Nephron progenitor cell (in vitro differentiated cells): ENCODE measurements at places on chromosomes 13 and 19.

- DNase-seq = no peak
These were observed 905.8 kb downstream of the SLITRK1 start for GRCh38 chr13:82976499-82976898.

- no peak for DNase-seq
These were observed at the start of gene HCST for GRCh38 chr19:35901854-35902661. Gene HCST (plus strand): TSS chr19:35902529. CDS start chr19:35902594, 65 bp downstream.

GRCh38 chr13:106361621-106362020, 173.8 kb downstream of the EFNB2 start:
- DNase-seq = no peak

GRCh38 chr13:19239114-19239860, 57.7 kb upstream of the TUBA3C start:
- DNase-seq = no peak

- DNase-seq = no peak
These were observed 276.8 kb downstream of the KCNRG start for GRCh38 chr13:50292081-50292480.

DNA sequence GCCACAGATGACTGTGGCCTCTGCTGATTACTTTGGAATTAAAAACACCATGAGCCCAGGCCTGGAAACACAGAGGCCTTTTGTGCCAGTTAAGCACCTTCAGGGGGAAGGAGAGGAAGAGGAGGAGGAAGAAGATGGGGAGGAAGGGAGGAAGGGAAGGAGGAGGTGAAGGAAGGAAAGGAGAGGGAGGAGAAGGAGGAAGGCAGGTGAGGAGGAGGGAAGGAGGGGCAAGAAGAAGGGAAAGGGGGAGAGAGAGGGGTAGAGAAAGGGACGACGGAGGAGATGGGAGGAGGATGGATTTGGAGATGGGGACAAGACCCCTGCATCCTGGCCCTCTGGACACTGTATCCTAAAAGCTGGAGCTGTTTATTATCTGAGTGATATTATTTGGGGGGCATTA, 231.0 kb downstream of the UQCRFS1 start:
- DNase-seq = no peak

- DNase-seq = no peak
These were observed 24.3 kb downstream of the RFC3 start for GRCh38 chr13:33842207-33842606.

DNA sequence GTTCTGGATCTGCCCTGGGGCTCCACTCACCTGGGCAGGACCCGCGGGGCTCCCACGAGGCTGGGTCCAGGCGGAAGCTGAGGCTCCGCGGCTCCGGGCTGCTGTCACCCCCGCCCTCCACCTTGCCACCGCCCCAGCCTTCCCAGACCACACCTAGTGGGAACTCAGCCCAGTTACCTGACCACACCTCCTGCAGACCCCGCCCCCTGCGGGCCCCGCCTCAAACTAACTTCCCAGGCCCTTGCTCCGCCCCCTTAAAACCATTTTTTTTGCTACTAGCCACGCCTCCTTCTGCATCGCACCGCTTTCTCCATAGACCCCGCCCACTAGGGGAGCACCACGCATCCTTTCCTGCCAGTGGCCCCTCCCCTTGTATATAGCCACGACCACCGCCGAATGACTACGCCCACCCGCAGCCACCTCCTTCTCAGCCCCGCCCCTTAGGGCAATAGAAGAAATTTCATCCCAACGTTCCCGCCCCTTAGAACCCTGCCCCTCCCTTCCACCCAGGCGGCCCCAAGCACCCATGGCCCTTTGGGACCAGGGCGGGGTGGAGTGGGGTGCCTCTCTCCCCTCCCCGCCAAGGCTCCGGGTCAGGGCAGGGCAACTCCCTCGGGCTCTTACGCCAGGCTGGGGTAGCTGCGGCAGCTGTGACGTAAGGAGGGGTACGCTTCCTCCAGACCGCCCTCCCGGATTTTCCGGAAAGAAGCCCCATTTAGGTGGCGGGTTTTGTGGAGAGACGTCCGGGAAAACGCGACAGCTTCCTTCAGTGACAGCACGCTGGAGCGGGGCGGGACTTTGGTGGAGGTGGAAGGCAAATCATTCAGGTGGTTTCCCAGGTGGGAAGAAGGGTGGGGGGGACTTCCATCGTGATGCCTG, at the start of gene SH2D3A:
TSS of gene SH2D3A (minus strand) at position 79 of the 879 bp plus-strand sequence. CDS start 3,687 bp downstream, outside the sequence.
- DNase-seq = peak; percentile 76

GRCh38 chr13:111789011-111789410, 277.9 kb upstream of the SOX1 start:
- no peak for DNase-seq

DNA sequence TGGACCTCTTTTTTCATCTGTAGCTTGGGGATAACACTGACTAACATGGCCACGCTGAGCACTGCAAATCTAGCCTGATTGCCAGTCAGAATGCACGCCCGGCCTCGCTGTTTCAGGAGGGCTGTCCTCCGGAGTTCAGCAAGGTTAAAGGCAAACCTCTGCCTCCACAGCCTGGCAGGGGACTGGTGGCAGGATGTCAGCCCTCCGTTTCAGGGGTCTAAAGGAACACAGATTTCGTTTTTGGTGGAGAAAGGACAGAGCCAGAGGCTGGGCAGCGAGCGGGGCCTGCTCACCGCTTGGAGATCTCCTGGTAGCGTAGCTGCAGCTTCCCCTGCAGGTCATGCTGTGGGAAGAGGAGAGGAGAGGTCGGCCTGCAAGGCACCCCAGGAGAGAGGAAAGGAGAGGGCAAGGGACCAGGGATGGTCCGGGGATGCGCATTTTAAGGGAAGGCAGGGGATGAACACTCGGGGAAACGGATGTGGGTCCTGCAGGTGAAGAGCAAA, 560 bp downstream of the NDUFA7 start:
- DNase-seq = no peak

- no peak for DNase-seq
These were observed 4.1 kb upstream of the C1QTNF9B start for GRCh38 chr13:23901365-23901764.

DNA sequence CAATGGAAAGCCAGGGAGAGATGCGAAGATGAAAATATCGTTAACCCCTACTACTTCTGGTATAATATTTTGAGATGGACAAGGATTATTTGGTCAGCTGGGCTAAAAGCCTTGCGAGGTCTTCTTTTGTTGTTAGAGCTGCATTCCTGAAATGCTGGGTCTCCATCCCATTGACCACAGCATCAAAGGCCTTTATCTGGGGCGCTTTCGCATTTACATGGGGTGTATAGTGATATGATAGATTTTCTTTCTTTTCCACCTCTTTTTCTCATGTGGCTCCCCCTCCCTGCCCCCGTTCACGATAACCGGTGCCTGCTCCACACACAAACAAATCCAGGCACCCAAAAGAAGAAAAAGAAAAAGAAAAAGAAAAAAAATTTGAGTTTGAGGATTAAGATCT, 77.5 kb downstream of the ZNF536 start:
- DNase-seq = no peak

- no peak for DNase-seq
These were observed 2099.2 kb upstream of the PCDH20 start for GRCh38 chr13:63514886-63515285.

GRCh38 chr13:20709369-20709768, 5.9 kb downstream of the IL17D start:
- DNase-seq = no peak

GRCh38 chr19:681029-682019, 5.1 kb downstream of the FSTL3 start:
- peak; percentile 94 for DNase-seq

- no peak for DNase-seq
These were observed 10.7 kb downstream of the CCDC124 start for GRCh38 chr19:17943274-17944221.

DNA sequence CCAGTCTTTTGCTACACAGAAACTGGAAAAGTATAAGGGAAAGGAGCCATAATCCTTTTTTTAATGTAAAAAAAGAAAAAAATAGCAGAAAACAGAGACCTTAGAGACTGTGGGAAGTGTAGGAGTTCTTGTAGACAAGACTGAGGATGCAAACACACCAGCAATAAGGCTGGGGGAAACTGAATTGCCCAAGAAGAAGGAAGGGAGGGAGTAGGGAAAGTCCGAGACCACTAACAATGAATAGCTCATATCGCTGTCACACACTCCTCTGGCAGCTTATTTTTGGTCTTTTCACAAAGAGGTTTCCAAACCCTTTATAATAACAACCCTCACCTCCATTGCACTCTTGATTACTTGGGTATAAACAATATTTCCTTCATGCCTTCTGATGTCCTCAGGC, 952.0 kb downstream of the SLITRK5 start:
- no peak for DNase-seq

DNA sequence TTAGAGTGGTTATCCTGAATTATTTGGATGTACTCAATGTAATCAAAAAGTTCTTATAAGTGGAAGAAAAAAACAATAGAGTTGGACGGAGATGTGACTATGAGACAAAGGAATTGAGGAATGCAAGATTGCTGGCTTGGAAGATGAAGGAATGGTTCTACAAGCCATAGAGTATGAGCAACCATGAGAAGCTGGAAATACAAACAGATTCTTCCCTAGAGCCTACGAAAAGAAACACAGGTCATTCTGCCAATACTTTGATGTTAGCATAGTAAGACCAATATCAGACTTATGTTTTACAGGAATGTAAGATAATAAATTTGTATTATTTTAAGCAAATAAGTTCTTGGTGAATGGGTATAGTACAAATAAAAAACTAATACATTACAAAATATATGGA, 249.2 kb downstream of the DIAPH3 start:
- no peak for DNase-seq

DNA sequence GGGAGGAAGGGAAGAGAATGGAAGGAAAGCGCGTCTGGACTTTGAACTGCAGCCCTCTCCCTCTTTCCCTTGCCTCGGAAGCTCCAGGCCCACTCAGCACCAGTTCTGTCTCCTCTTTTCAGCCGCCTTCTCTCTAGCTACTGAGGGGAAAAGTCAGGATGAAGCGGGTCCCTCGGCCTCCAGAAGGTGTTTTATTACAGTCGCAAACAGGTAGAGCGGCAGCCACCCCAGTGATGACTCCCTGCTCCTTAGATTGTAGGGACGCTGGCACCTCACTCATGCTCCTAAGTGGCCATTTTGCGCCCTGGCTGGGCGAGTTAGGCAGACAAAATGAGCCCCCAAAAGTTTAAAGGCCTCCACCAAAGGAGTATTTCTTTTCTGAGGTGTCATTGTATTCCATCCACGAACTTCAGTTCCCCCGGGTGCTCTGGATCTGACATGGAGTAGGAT, 954 bp upstream of the STK24 start:
- DNase-seq = peak; percentile 21

- DNase-seq = no peak
These were observed 12.9 kb upstream of the RNF113B start for GRCh38 chr13:98189841-98190505.

DNA sequence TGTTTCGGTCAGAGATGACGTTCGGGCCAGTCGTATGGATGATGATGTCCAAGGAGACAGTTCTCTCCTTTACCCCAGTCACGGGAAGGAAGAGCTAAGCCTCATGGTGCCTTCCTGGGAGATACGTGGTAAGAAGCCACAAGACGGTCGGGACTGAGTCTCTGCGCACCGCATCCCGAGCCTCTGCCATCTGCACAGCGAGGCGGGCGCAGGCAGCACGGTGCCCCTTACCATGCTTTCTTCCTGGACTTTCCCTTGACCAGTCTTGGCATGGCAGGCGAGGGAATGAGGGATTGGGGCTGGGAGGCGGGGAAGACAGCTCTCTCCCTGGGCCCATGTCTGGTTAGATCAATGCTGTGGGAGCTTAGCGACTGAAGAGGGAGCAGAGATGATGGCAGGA, 10.1 kb upstream of the LAIR2 start:
- DNase-seq = no peak

DNA sequence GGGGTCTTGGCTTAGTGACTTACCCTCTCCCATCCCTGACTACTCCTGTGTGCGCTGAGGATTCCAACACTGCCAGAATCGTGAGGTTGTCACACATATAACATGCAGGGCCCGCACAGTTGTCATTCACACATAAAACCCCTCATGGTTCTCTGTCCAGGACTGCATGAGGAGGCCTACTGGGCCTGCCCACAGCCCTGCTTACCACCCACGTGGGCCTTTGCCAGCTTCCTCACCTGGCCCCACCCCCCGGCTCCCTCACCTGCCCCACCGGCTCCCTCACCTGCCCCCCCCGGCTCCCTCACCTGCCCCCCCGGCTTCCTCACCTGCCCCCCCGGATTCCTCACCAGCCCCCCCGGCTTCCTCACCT, 197.2 kb downstream of the TEX29 start:
- DNase-seq = no peak

- DNase-seq = no peak
These were observed 125.3 kb downstream of the KATNAL1 start for GRCh38 chr13:30181888-30182651.

- no peak for DNase-seq
These were observed 341.2 kb downstream of the MZT1 start for GRCh38 chr13:72386138-72386684.

DNA sequence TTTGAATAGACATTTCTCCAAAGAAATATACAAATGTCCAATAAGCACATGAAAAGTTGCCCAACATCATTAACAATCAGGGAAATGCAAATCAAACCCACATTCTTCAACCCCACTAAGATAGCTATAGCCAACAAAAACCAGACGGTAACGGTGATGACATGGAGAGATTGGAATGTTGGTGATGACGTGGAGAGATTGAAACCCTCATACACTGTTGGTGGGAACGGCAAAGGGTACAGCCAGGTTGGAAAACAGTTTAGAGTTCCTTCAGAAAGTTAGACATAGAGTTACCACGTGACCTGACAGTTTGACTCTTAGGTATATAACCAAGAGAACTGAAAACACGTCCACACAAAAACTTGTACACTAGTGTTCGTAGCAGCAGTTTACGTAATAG, 48.1 kb downstream of the TNFRSF19 start:
- no peak for DNase-seq

GRCh38 chr19:21586311-21587116, 81.1 kb downstream of the ZNF429 start:
- peak; percentile 44 for DNase-seq

DNA sequence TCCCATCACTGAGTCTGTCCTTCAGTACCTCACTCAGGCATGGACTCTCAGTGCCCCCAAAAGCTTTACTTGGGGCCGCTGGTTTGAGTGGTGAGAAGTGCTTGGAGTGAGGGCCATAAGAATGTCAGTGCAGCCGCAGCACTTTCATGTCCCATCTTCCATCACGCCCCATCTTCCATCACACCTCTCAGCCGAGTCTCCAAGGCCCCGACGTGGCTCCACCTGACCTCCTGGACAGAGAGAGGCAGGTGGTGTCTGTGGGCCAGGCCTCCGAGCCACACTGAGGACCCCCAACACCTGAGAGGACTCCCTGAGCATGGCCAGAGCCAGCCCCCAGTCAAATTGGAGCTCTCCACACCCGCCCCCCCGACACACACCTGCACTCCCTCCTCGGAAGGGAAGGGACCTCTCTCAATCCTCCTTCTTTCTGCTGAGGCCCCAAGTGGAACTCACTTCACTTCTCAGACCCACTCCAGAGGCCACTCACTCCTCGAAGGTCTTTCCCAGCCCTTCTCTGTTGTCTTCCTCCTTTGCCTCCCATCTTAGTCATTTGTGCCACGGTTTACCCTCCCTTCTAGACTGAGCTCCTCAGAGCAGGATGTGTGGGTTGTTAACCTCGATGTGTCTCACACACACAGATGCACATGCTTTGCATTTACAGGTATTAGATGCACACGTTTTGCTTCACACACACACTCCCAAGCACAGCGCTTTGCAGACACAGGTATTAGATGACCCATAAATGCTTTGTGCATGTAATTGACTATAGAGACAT, 65.7 kb upstream of the ATP12A start:
- DNase-seq = no peak

GRCh38 chr19:49936549-49936948, 7.2 kb upstream of the NUP62 start:
- DNase-seq = no peak
